ENCODE measurements at places on chromosomes 16 and 17. TPM values are rescaled to one million over a fixed set of nuclear protein-coding genes. Genes with fewer than 3 reads are reported as not detected.

The CCL4 gene
- total RNA-seq, result not detected

DNA sequence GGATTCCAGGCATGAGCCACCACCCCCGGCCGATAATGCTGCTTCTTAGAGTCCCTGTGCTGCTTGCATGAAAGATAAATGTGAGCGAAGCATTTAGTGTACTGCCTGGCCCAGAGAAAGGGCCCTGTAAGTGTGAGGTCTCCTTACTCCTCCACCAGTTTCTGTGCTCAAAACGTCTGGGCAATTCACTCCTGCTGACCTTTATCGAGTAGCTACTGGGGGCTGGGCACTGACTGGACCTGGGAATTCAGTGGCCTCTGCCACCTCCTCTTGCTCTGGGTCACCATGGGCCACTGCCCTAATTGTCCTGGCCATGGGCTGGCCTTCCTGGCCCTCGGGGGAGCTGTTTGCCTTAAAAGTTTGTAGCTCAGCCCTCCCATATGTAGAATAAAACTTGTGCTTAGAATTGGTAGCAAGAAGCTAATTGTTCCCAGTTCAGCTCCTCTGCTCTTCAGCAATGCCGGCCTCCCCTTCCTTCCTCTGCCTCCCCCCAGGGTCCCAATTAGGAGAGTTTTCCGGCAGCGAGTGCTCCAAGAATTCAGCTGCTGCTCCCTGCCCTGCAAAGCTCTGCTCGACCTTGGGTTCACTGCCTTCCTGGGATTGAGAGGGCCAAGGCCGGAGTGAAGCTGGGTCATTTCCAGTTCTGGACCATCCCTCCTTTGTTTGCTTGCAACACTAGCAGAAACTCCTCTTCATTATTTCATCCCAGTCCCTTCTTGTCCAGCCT is 98.9 kb upstream of the CDC42EP4 start:
- DNase-seq, result no peak

DNA sequence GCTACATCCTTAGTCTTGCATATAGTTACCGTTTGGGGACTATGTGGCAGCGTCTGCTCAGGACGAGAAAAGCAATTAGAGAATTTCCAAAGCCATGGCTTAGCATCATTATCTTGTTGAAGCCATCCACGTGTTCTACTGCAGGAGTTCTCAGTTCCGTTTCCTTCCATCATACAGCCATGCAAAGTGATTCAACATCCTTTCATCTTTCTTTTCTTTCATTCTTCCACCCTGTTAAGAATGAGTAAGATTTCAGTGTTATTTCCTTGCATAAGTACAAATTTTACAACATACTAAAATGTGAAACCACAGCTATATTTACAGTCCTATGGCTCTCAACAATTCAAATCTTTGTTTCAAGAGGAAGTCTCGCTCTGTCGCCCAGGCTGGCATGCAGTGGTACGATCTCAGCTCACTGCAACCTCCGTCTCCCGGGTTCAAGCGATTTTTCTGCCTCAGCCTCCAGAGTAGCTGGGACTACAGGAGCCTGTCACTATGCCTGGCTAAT is 3.8 kb downstream of the MARF1 start:
- DNase-seq, result no peak

The DHRS7C gene
- not detected for total RNA-seq

The LONP2 gene
- total RNA-seq, result 133 TPM

DNA sequence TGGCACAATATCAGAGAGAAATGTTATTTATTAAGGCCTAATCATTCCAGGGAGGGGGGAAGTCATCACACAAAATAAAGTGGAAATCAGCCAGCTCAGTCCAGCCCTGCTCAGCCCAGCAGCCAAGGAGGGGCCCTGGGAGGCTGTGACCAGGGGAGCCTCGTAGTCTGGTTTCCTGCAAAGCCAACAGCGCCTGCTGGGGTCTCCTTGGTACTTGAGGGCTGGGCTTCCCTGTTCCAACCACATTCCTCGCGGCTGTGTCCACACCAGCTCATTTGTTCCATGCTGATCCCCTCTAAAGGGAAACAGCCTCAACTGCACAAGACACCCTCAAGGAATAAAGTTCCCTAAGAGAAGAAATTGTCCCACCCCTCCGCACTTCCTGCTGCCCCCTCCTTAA is 154.0 kb downstream of the TMEM132E start:
- DNase-seq, result no peak

- DNase-seq, result no peak
These were observed 371.9 kb downstream of the HS3ST3B1 start for GRCh38 chr17:14672830-14673229.

DNA sequence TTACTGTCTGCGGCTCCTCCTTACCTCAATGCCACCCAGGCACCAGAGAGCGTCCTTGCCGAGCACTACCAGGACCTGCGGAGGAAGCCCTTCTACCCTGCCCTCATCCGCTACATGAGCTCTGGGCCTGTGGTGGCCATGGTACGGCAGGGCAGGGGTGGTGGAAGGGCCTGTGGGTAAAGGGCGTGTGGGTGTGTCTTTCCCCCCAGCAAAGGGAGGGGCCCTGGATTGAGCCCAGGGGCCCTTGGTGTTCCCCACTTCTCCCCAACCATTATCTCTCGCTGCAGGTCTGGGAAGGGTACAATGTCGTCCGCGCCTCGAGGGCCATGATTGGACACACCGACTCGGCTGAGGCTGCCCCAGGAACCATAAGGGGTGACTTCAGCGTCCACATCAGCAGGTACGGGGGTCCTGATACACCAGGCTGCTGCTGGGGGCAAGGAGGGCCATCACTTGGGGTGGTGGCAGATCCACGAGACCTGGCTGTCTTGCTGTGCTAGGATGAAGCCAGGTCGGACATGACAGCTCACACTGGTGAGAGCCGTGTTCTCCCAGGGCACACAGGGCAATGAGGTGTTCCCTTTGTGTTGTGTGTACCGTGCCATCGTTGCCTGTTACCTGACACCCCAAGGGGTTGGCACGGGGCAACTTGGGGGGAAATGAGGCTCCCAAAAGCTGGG is 2.2 kb upstream of the DECR2 start:
- no peak for DNase-seq

- no peak for DNase-seq
These were observed 11.7 kb upstream of the SCNN1B start for GRCh38 chr16:23290189-23291062.

DNA sequence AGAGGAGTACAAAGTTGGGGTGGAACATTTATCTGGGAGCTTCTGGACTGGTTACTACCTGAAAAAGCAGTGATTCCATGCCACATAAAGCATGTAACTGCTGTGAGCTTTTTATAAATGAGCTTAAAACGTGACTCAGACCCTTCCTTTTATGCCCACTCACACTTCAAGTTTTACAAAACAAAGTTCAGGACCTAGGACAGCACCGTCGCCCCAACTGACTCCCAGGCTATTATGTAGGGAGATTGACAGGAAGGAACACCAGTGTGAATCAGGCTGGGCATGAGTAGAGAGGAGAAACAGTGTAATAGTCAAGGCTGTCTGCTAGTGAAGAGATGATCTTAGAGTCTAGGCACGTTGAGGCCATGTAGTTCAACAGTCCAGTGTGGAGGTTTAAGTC is 91.6 kb upstream of the DNAH9 start:
- no peak for DNase-seq

DNA sequence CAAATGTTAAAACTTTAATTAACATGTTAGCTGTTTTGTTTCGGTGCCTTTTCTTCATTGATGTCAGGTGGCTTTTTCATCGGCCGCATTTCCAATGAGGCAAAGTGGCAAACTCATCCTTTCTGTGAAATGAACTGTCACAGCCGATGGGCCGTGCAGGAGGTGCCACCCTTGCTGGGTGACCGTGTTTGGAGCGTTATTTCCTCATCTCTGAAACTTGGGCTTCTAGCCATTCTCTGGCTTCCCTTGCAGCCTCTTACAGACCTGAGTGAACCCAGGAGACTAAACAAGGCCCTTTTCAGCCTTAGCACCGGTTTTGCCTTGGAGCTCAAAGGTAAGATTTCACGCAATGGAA is 42.2 kb upstream of the PRSS54 start:
- DNase-seq, result no peak

DNA sequence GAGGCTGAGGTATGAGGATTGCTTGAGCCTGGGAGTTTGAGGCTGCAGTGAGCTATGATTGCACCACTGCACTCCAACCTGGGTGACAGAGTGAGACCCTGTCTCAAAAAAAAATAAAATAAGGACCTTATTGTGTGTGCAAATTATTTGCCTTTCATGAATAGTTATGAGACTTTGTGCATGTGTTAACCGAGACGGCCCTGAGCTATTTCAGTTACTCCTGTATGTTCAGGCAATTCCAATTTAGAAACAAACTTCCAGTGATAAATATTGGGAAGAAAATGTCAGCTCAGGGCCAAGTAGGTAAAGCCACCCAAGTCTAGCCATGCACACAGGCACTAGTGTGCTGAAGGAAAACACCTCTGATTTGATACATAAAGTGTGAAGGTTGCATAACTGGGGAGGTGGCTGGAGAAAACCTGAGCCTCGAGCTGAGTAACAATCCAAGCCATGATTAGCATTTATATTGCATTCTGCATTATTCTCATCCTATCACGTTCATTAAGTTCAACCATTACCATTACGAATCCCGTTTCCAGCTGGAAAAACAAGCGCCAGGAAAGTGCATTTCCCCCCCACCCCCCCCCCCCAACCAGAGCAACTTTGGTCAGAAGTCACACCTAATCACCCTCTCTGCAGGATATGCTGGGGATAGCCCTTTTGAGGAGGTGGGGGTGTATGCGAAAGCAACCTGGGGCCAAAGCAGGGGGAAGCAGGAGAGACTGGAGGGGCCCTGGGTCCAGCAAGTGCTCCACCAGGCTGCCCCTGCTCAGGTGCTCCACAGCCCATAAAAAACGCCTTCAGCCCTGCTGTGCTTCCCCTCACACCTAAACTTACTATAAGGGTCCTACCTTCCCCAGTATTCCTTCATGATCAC is 18.6 kb upstream of the ENDOV start:
- no peak for DNase-seq

The PDK2 gene
- 9.5 TPM for total RNA-seq

The VTN gene
- 0.24 TPM for total RNA-seq

The GDPD3 gene
- total RNA-seq, result not detected

The EME1 gene
- 13.0 TPM for total RNA-seq

- no peak for DNase-seq
These were observed 595.2 kb downstream of the TOX3 start for GRCh38 chr16:51951668-51952298.

The SERPINF2 gene
- total RNA-seq, result 0.37 TPM

The KCNG4 gene
- total RNA-seq, result 3.5 TPM

- peak; percentile 66 for DNase-seq
These were observed 122.1 kb downstream of the SKAP1 start for GRCh38 chr17:48307814-48308411.

The CCL16 gene
- not detected for total RNA-seq

GRCh38 chr16:68289202-68289601 is 21.5 kb downstream of the SLC7A6OS start:
- no peak for DNase-seq

The TMEM238L gene
- not detected for total RNA-seq

- no peak for DNase-seq
These were observed 28.9 kb upstream of the WSCD1 start for GRCh38 chr17:6041246-6041645.

The ENDOV gene
- total RNA-seq, result 13.9 TPM

GRCh38 chr16:20624882-20625807 is 49.0 kb upstream of the ACSM2B start:
- DNase-seq, result no peak

GRCh38 chr16:14003074-14003570 is 68.0 kb upstream of the MRTFB start:
- peak; percentile 47 for DNase-seq

DNA sequence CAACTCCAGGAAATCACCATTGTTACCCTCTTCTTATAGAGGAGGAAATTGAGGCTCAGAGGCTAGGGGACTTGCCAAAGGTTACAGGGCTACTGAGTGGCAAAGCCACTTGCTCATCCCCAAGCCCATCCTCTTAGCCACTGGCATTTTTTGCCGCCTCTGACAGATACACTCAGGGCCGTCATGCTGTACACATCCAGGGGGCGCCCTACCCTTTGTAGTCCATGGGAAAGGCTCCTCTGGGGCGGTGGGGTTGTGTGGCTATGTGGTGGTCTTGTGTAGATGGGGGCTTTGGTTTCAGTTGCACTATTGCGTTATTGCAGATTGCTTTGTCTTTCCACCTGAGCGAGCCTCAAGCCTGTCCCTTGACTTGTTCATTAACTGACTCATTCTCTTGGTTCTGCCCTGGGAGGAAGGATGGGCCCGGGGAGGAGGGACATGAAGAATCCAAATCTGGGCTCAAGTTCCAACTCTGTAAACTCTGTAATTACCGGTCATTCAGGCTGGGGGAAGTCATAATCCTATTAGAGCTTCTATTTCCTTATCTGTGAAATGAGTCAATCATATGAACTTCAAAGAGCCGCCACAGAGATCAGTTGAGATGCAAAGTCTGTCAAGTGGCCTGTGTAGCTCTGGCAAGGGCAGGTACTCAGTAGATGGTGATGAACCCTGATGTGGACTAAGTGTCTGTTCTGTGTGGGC is 2.8 kb downstream of the NOS2 start:
- no peak for DNase-seq

The KIF19 gene
- 0.11 TPM for total RNA-seq

DNA sequence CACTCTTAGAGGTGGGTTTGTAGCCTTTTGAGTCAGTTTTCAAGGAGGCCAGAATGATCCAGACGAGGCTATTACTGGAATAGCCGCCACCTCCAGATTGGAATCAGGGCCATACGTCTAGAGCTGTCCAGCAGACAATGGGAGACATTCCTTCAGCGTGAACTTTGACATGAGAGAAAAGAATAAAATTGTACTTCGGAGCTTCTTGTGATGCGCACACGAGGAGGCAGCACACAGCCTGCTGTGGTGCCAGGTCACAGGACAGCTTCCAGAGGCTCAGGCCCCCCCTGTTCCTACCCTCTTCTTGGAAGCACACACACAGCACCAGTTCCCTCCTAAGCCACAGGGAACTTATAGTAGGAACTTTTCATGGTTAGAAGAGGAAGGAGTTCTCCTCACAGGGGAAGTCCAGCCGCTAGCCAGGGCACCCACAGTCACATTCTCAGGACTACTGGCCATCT is 81.0 kb downstream of the VPS53 start:
- no peak for DNase-seq

DNA sequence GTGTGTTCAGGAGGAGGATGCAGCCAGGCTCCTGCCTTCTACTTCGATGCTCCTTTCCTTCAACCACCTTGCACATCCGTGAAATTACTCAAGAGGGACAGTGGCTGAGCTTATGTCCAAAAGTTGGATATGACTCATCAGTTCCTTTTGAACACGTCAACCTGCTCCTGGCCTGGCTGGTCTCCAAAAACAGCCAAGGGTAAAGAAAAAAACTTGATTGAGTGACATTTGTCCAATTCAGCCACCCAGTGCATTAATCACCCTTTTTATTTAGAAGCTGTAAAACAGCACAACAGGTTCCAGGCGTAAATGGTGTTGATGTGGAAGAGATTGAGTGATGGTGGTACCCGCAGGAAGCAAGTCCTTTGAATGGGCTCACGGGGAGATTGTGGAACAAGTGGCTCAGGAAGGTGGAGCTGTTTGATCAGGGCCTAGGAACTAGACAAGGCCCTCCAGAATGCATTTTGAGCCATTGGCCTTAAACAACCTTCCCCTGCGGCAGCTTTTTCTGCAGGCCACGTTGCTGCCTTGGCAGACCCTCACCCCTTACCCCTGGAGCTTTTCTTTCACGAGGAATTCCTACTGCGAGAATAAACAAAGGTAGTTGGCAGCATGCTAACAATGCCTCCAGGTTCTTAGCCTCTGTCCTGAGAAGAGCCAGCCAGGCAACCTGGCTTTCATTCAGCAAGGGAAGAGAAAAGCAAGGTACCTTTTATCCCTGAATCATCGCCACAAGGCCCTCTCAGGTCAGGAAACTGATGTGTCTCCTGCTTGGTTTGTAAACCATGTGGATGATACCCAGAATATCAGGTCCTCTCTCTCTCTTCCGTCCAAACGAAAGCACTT is 173.3 kb upstream of the CACNG5 start:
- DNase-seq, result no peak

All from SK-MEL-5 (cell line).